Neuronal stem cell (in vitro differentiated cells): ENCODE measurements at places on chromosomes 12 and 14.

DNA sequence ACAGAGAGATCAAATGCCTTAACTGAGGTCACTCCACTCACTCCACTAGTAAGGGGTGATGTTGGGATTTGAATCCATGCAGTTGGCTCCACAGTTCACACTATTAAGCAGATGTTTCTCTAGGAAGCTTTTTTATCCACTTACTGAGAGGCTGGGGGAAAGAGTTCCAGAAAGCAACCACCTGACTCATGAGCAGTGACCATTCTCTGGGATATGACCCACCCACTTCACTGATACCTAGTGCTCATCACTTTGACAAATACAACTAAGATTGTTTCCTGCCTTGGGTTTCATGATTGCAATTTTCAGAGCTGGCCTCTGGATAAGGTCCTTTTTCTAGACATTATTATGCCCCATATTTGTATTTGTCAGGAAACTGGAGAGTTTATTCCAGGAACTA, 152.1 kb upstream of the PLEKHG7 start:
- H3K36me3 ChIP-seq, result no peaks in the 10 kb centered on the region
- peaks cover 5% of the 10 kb centered on the region for H3K4me1 ChIP-seq
- H3K27ac ChIP-seq, result no peak overlapping the region
- no peak overlapping the region for H3K4me3 ChIP-seq
- H3K27me3 ChIP-seq, result no peaks in the 10 kb centered on the region

DNA sequence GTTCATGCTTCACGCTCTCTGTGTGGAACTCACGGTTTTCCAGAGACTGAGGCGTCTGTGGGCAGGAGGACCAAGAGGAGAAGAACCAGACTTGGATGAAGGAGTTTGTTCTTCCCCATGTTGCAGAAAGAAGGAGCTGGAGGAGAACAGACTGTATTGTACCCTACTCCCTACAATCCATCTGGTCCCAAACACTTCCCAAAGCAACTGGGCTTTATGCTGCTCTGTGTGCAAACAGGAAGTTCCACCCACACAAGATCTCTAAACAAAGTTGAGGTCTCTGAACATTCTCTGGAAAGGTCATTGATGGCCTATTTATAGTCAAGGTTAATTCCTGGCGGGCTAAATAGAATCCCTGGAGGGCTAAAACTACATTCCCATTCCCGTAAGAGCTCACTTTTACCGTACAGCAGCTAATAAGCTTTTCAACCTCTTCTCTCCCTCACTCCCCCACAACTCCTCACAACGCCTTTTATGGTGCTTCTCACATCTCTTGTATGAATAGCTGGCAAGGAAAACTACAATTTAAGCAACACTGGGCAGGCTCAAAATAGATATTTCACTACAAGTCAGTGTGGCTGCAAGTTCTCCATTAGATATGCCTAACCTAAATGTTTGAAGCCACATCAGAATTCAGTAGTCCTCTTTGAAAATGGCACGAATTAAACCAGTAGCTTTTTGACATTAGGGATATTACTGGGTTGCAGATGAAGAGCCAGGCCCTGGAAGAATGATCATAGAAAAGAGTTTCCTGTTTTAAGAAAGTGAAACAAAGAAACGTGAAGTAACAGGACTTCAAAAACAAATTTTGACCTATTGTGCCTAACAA, at the start of gene A2M:
Gene A2M, minus strand, starts transcription at position 189 of the 829 bp plus-strand sequence. Its CDS starts 70 bp downstream, at position 119.
- peak within 1 kb of the TSS; percentile 56 for H3K4me3 ChIP-seq
- no peaks in the 10 kb centered on the region for H3K36me3 ChIP-seq
- DNase-seq, result no peak

DNA sequence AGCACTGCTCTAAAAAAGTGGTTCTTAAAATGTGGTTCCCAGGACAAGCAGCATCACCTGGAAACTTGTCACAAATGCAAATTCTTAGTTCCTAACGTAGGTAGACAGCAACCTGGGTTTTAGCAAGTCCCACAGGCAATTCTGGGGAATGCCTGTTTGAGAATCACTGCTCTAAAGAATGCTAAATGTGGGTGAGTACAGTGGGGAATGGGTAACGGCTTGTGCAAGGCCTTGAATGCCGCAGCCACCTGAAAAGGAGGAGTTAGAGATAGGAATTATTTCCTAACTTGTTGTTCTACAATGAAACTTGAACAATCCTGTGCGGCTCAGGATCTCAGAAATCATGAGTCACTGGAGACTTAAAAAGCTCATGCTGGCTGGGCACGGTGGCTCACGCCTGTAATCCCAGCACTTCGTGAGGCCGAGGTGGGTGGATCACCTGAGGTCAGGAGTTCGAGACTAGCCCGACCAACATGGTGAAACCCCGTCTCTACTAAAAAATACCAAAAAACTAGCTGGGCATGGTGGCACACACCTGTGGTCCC, 34.9 kb downstream of the GNS start:
- no peaks in the 10 kb centered on the region for H3K27me3 ChIP-seq
- H3K27ac ChIP-seq, result no peak overlapping the region
- no peaks in the 10 kb centered on the region for H3K4me1 ChIP-seq
- no peak for DNase-seq
- no peak overlapping the region for H3K4me3 ChIP-seq

GRCh38 chr14:61887628-61888027, 125.4 kb downstream of the SNAPC1 start:
- DNase-seq, result no peak
- no peaks in the 10 kb centered on the region for H3K4me1 ChIP-seq
- no peaks in the 10 kb centered on the region for H3K36me3 ChIP-seq
- no peaks in the 10 kb centered on the region for H3K27me3 ChIP-seq
- H3K4me3 ChIP-seq, result no peak overlapping the region

- H3K4me1 ChIP-seq, result no peaks in the 10 kb centered on the region
- H3K27ac ChIP-seq, result no peak overlapping the region
- no peak overlapping the region for H3K4me3 ChIP-seq
- H3K27me3 ChIP-seq, result no peaks in the 10 kb centered on the region
- DNase-seq, result no peak
These were observed 197.8 kb upstream of the PRKD1 start for GRCh38 chr14:30125322-30125979.

- DNase-seq, result no peak
- H3K27ac ChIP-seq, result no peak overlapping the region
- no peaks in the 10 kb centered on the region for H3K27me3 ChIP-seq
- H3K4me1 ChIP-seq, result peaks cover 3% of the 10 kb centered on the region
These were observed 13.9 kb upstream of the RPLP0 start for GRCh38 chr12:120214626-120215356.

GRCh38 chr14:69798339-69798735, 1.3 kb upstream of the SLC10A1 start:
- no peaks in the 10 kb centered on the region for H3K27me3 ChIP-seq
- H3K36me3 ChIP-seq, result no peaks in the 10 kb centered on the region
- H3K4me1 ChIP-seq, result peaks cover 9% of the 10 kb centered on the region
- no peak overlapping the region for H3K27ac ChIP-seq

GRCh38 chr12:47822401-47822800, 2.7 kb upstream of the HDAC7 start:
- no peaks in the 10 kb centered on the region for H3K27me3 ChIP-seq
- no peaks in the 10 kb centered on the region for H3K36me3 ChIP-seq

- no peak overlapping the region for H3K27ac ChIP-seq
- no peaks in the 10 kb centered on the region for H3K27me3 ChIP-seq
- peaks cover 6% of the 10 kb centered on the region for H3K4me1 ChIP-seq
- no peak for DNase-seq
- no peak overlapping the region for H3K4me3 ChIP-seq
These were observed 26.6 kb downstream of the ETV6 start for GRCh38 chr12:11676052-11676451.

- peak overlapping the region; percentile 98 for H3K27ac ChIP-seq
- H3K4me1 ChIP-seq, result peaks cover under 1% of the 10 kb centered on the region
- H3K4me3 ChIP-seq, result peak overlapping the region; percentile 99
- DNase-seq, result peak; percentile 30
- H3K36me3 ChIP-seq, result no peaks in the 10 kb centered on the region
- peaks cover 5% of the 10 kb centered on the region for H3K27me3 ChIP-seq
These were observed 903 bp downstream of the BRF1 start for GRCh38 chr14:105299654-105300541.

DNA sequence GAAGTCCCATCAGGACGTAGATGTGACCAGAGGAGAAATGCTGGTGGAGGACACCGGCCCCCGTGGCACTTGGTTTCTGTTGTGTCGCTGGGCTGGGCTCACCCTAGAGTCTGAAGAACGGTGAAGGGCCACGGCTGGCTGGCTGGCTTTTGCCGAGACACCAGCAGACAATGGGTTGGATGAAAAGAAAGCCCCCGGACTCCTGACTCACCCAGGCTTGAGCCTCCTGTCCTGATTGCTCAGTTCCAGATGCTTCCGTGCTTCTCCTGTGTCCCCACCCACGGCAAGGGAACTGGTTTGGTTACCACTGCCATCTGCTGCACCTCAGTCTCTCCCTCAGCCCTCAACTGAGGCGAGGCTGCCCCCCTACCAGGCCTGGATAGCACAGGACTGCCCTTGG, 10.4 kb upstream of the ENDOU start:
- no peak overlapping the region for H3K4me3 ChIP-seq
- H3K36me3 ChIP-seq, result no peaks in the 10 kb centered on the region
- no peak for DNase-seq
- no peaks in the 10 kb centered on the region for H3K27me3 ChIP-seq

- H3K27me3 ChIP-seq, result peaks cover 6% of the 10 kb centered on the region
- H3K4me3 ChIP-seq, result peak overlapping the region; percentile 64
- H3K27ac ChIP-seq, result peak overlapping the region; percentile 87
- DNase-seq, result peak; percentile 15
- H3K4me1 ChIP-seq, result peaks cover 11% of the 10 kb centered on the region
These were observed 732 bp downstream of the ZNF664 start for GRCh38 chr12:123973552-123974341.

DNA sequence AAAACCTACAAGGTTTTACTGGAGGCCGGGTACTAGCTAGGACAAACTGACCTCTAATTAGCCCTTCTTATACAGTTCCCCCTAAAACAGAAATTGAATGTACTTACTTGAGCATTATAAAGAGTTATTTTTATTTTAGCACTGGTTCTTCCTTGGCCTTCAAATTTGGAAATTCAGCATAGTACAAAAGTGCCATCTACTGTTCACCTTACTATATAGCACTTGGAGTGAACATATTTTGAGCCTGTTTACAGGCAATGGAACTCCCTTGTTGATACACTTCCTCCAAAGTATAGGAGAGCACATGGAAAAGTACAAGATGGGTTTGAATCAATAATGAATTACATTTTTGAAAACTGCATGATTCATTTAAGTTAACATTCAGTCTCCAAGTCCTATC, 3.9 kb upstream of the POC1B start:
- no peak overlapping the region for H3K27ac ChIP-seq
- peak; percentile 32 for DNase-seq
- no peaks in the 10 kb centered on the region for H3K36me3 ChIP-seq
- H3K4me3 ChIP-seq, result no peak overlapping the region
- no peaks in the 10 kb centered on the region for H3K4me1 ChIP-seq

GRCh38 chr12:68932961-68933893, at the start of gene CPM:
CPM (minus strand) TSS chr12:68933171; CDS start chr12:68932837, 334 bp downstream.
- H3K27ac ChIP-seq, result no peak within 1 kb of the TSS
- peaks cover 2% of the 10 kb centered on the region for H3K4me1 ChIP-seq
- no peaks in the 10 kb centered on the region for H3K36me3 ChIP-seq
- peaks cover 6% of the 10 kb centered on the region for H3K27me3 ChIP-seq
- H3K4me3 ChIP-seq, result peak within 1 kb of the TSS; percentile 26

GRCh38 chr14:55094292-55095157, 34.5 kb upstream of the LGALS3 start:
- no peak overlapping the region for H3K4me3 ChIP-seq
- H3K36me3 ChIP-seq, result no peaks in the 10 kb centered on the region
- no peak for DNase-seq
- H3K27me3 ChIP-seq, result no peaks in the 10 kb centered on the region

GRCh38 chr14:58776516-58776915, 138.8 kb downstream of the DACT1 start:
- H3K27me3 ChIP-seq, result no peaks in the 10 kb centered on the region
- DNase-seq, result no peak
- peaks cover 7% of the 10 kb centered on the region for H3K4me1 ChIP-seq
- no peak overlapping the region for H3K4me3 ChIP-seq

GRCh38 chr12:124790650-124791400, 72.8 kb downstream of the SCARB1 start:
- H3K4me3 ChIP-seq, result no peak overlapping the region
- peaks cover 3% of the 10 kb centered on the region for H3K4me1 ChIP-seq
- DNase-seq, result no peak
- no peak overlapping the region for H3K27ac ChIP-seq
- no peaks in the 10 kb centered on the region for H3K27me3 ChIP-seq
- no peaks in the 10 kb centered on the region for H3K36me3 ChIP-seq

DNA sequence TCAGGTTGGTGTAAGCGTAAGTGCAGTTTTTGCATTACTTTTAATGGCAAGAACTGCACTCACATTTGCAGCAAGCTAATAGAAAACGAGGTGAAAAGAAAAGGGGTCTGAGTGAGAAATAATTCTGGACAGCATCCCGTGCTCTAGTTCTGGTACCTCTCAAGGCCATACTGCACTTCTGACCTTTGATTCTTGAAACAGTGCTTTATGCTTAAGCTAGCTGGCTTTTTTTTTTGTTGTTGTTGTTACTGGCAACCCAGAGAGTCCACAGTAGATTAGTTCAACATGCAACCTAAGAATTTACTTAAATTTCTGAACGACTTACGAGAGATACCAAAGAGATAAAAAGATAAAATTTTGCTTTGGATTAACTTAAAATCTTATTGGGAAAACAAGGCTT, 75.2 kb upstream of the PRKD1 start:
- H3K4me3 ChIP-seq, result no peak overlapping the region
- no peaks in the 10 kb centered on the region for H3K36me3 ChIP-seq
- DNase-seq, result no peak
- H3K27me3 ChIP-seq, result peaks cover 5% of the 10 kb centered on the region
- H3K4me1 ChIP-seq, result no peaks in the 10 kb centered on the region

- no peak for DNase-seq
- peaks cover 10% of the 10 kb centered on the region for H3K4me1 ChIP-seq
- H3K27me3 ChIP-seq, result no peaks in the 10 kb centered on the region
- no peaks in the 10 kb centered on the region for H3K36me3 ChIP-seq
- no peak overlapping the region for H3K27ac ChIP-seq
These were observed 20.8 kb downstream of the HSP90AA1 start for GRCh38 chr14:102066041-102066451.

- H3K4me1 ChIP-seq, result peaks cover 7% of the 10 kb centered on the region
- H3K27me3 ChIP-seq, result peaks cover 28% of the 10 kb centered on the region
- no peak overlapping the region for H3K27ac ChIP-seq
- no peaks in the 10 kb centered on the region for H3K36me3 ChIP-seq
- DNase-seq, result no peak
These were observed 95.4 kb upstream of the DIO3 start for GRCh38 chr14:101465795-101466448.

DNA sequence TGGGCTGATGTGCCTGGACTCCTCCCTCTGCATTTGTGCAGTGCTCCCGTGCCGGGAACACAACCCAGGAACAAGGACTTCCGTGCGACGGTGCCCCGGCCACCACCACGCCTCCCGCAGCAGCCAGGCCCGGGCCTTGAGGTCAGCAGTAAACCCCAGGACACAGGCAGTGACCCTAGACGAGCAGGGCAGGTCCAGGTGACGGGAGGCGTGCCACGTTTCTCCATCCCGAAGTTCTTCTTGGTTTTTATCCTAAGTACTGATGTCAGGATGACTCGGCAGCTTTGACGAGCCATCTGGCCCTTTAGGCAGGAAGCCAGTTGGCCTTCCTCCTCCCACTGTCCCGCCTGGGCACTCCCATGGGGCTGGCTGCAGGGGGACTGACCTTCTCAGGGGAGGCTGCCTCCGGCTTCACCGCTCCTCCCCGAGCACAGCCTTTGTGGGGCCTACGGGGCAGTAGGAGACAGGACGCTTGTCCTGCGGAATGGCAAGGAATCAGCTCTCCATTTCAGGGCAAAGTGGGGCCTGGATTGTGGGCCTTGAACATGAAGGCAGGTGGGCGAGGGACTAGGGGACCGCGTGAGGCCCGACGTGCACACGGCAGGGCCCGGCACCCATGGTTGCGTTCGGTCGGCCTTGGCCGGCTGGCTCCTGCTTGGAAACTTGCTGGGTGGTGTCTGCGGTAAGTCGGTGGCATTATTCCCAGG, 94.1 kb downstream of the FBXL14 start:
- H3K36me3 ChIP-seq, result no peaks in the 10 kb centered on the region
- H3K27ac ChIP-seq, result no peak overlapping the region
- DNase-seq, result no peak
- H3K4me3 ChIP-seq, result no peak overlapping the region
